ENCODE measurements at places on chromosomes 16 and 17. TPM values are rescaled to one million over a fixed set of nuclear protein-coding genes. Genes with fewer than 3 reads are reported as not detected.
A peak's percentile ranks its signal among the peaks of the same experiment; 100 is the strongest.

Gene OSBPL7
- total RNA-seq: 13.5 TPM

Gene SLC12A4
- 115 TPM for total RNA-seq

DNA sequence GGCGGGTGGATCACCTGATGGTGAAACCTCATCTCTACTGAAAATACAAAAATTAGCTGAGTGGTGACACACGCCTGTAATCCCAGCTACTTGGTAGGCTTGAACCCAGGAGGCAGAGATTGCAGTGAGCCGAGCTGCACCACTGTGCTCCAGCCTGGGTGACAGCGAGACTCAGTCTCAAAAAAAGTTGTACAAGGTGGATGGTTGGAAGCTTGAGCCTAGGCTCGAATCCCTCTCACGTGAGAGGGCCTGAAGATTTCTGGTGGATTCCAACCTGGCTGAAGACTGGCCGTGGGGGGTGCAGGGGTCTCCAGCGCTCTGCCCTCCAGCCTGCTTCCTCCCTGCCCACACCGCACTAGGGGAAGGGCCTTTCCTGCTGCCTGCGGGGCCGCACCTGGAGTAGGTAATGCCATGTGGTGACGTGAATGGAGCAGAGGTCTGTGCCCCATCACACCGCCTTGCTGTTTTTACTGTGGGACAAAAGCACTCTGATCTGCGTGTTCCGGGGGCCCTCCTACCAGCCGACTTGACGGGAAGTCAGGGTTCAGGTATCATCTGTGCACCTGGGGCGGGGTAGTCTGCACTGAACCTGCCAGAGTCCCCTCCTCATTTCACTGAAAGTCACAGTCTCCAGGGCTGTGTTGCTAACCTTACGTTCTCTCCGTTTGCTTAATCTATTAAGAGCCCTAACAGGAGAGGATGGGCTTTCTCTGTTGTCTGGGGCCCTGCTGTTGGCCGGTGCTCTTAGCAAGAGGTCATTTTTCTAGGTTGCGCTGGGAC is 4.2 kb downstream of the RPL13 start:
- no peak for DNase-seq

Gene CTRB1
- 2.7 TPM for total RNA-seq

- no peak for DNase-seq
Measured at GRCh38 chr16:15847611-15848175, 9.1 kb downstream of the MYH11 start.

- no peak for DNase-seq
Measured at GRCh38 chr17:12590417-12590816, 75.3 kb upstream of the MYOCD start.

Gene LPCAT2
- 54.0 TPM for total RNA-seq

Gene KRTAP9-4
- total RNA-seq: not detected

DNA sequence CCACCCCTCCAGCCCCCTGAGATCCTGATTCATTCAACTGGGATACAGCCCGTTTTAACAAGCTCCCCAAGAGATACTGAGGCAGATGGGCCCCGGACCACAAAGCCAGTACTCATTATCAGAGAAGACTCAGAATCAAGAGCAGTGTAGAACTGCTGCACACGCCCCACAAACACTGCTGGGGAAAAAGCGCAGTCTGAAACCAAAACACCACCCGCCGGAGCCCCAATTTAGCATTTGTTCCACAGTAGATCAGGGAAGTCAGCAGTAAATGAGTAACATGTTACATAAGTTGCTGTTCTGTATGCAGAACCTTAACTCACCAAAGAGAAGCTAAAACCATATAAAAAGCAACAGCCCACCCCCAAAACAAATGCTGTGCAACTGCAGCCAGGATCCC is 123.6 kb downstream of the CDYL2 start:
- no peak for DNase-seq

DNA sequence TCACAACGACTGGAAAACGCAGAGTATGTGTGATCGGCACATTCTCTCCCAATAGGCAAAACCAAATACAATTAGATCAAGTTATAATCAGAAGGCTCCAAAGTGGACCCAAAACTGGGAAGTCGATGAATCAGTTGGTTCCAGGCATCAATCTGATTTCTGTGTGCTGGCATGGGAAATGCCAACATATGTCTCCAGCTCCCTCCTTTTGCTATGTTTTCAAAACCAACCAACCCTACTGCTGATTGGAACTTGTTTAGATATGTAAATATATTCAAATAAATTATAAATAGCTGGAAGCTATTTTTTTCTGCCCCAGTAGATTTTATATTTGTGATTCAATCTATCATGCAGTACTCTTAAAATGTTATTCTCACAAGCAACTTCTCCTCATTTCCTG is 284.2 kb downstream of the HS3ST3B1 start:
- DNase-seq: no peak

DNA sequence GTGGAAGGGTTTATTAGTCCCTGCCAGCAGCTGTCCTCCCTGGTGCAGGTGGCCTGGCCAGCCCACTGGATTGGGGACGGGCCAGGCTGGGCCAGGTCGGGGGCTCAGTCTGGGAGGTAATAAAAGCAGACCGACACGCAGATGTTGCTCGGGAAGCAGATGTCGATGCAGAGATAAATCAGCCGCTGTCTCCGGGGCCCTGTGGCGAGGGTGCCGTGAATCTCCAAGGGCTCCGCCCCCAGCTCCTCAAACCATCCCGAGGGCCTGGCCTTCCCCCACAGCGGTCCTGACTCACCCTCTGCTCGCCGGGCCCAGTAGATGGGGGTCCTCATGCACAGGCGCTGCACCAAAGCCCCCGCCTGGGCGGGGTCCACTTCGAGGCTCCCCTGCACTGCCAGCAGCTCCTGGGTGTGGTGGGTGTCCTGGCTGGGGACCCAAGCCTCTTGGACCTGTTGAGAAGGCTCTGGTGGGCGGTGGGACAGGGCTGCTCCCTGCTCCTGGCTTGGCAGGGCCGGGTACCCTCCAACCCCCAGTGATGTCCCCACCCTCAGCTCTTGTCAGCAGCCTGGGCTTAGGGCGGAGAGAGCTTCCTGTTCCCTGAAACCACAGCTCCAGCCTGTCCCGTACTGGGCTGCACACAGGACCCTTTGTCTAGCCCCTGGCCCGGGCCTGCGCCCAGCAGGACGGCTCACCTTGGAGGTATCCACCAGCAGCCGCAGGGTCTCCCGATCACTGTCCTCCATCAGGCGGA is 1.2 kb downstream of the BRICD5 start:
- DNase-seq: no peak

Gene WNT9B
- not detected for total RNA-seq

- DNase-seq: peak; percentile 67
Measured at GRCh38 chr17:19249681-19250080, 12.5 kb downstream of the EPN2 start.

DNA sequence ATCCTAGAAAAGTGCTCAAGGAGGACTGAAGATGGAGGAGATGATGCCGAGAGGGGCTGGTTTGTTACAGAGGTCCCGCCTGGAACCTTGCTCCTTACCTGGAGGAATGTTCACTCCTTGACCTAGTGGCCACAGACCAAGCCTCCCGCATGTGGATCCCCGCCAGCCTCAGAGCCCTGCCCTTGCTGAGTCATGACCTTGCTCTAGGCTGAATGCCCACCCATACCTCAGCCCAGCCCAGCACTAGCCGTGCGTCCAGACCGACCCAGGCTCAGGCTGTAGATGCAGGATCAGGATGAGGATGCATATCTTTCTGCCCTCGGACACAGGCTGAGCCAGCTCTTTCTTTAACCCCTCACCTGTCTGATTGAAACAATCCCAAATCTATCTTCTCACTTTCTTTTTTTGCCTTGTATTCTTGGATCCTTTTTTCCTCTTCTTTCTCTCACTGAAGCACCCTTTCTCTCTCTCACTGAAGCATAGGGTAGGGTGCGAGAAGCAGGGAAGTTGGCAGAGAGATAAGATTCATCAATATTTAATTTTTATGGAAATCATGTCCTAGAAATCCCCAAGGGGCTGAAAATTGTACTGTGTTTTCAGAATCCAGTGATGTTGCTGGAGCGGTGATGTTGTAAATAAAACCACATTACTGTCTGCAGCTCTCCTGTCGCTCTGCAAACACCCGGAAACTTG is 34.9 kb downstream of the WSCD1 start:
- DNase-seq: peak; percentile 36

- no peak for DNase-seq
Measured at GRCh38 chr16:88640498-88641247, 2.3 kb downstream of the IL17C start.

Gene CCL22
- 0.13 TPM for total RNA-seq

GRCh38 chr17:49375544-49375943 is 13.5 kb upstream of the ZNF652 start:
- DNase-seq: no peak

DNA sequence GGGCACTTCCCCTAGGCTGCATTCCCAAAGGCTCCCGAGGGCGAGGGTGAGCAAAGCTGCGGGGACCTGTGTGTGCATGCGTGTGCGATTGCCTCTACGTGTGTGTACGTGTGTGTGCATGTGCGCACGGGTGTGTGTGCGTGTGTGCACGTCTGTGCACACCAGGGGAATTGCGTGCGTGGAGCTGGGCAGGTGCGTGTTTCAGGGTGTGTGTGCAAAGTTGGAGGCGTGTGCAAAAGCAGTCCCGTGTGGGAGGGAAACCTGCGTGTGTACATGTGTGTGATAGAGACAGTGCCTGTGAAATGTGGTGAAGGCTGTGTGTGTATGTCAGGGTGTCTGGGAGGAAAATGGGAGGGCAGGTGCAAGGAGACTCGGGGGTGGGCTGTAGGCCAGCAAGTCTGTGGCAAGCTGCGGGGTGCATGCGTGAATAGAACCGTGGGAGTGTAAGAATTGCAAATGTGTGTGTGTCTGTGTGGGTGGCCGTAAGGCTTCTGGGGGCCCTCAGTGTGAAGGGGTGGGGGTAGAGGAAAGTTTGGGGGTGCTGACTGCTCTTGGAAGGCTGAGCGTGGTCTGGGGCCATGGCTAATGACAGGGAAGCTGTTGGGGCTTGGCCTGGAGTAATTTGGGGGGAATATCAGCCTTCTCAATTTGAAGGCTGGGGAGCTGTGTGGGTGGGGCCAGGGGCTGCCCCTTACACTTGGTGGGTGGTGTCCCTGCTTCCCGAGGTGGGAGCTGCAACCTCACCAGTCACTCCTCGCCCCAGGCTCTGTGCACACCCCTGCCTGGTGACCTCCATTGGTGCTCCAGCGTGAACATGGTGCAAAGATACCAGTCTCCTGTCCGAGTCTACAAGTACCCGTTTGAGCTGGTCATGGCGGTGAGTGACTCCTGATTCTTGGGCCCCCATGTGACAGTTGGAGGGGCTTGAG is 644 bp downstream of the SEC14L5 start:
- no peak for DNase-seq

DNA sequence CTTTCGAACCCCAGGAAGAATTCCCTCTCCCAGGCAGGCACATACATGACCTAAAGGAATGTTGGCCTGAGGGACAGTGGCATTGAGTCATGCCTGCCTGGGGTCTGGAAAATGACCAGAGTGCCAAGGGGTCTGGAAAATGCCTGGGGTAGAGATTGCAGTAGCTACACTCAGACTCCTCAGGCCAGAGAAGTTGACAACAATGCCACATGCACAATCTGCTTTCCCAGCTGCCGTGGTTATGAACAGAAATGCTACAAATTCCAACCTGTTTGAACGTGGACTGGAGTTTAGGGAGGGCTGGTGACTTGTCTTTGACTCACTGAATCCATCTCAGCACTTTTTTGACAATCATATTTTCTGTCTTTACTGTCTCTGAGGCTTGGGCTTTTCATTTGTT is 250.0 kb downstream of the ABCC12 start:
- no peak for DNase-seq

Gene CHCT1
- not detected for total RNA-seq

DNA sequence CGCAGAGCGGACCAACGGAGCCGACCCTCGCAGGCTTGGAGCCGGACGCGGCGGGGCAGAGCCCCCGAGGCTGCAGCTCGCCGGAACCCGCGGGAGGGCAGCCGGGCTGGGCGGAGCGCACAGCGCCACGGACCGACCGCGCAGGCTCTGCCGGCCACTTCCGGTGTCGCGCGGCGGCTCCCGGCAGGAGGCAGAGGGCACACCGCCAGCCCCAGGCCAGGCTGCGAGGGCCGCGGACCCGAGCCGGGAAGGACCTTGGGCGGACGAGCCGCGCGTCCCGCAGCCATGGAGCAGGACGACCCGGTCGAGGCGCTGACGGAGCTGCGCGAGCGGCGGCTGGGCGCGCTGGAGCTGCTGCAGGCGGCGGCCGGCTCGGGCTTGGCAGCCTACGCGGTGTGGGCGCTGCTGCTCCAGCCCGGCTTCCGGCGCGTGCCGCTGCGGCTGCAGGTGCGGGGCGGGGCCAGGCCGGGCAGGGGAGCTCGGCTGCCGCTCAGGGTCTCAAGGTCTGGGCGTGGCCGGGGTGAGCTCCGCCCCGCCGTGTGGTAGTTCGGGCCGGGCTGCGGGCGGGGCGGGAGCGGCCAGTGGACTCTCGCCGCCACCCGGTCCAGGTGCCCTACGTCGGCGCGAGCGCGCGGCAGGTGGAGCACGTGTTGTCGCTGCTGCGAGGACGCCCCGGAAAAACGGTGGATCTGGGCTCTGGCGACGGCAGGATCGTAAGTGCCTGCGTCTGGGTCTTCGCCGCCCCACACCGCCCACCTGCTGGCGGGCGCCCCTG is at the start of gene ANTKMT:
TSS of gene ANTKMT (plus strand) at position 157 of the 775 bp plus-strand sequence. CDS start at position 286, 129 bp downstream.
- DNase-seq: peak; percentile 86

GRCh38 chr17:39016193-39017153 is 49.3 kb upstream of the FBXO47 start:
- no peak for DNase-seq

- DNase-seq: no peak
Measured at GRCh38 chr17:29041571-29041970, 1.4 kb upstream of the PIPOX start.

DNA sequence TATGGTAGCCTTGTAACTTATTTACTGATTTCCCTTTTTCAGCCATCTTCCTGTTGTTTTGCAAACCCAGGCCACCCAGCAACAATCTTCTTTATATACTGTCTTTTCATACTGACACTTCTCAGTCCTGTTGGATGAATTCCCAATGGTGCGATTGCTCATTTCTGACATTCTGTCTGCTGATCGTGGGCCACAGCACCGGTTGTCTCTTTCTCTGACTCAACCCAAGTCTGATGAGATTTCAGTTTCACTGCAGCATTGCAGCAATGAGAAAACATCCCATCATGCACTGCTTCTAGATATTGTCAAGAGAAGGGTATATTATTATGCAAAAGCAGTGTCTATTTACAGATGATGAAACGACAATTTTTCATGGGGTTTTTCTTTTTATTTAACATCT is 349.2 kb upstream of the HSBP1 start:
- DNase-seq: no peak
